ENCODE measurements at places on chromosomes 12 and 14. TPM values are rescaled to one million over a fixed set of nuclear protein-coding genes. Genes with fewer than 3 reads are reported as not detected.
A peak's percentile ranks its signal among the peaks of the same experiment; 100 is the strongest.

TMEM119 gene
- 4.0 TPM for polyA plus RNA-seq

CLEC4C gene
- 0.82 TPM for polyA plus RNA-seq

TOGARAM1 gene
- 10.7 TPM for polyA plus RNA-seq

FGFR1OP2 gene
- polyA plus RNA-seq, result 52.4 TPM

OR6C68 gene
- polyA plus RNA-seq, result not detected

TCTN2 gene
- 3.7 TPM for polyA plus RNA-seq

FAM234B gene
- polyA plus RNA-seq, result 3.8 TPM

SLC6A12 gene
- 1.6 TPM for polyA plus RNA-seq

OVCH1 gene
- polyA plus RNA-seq, result 0.09 TPM

DNA sequence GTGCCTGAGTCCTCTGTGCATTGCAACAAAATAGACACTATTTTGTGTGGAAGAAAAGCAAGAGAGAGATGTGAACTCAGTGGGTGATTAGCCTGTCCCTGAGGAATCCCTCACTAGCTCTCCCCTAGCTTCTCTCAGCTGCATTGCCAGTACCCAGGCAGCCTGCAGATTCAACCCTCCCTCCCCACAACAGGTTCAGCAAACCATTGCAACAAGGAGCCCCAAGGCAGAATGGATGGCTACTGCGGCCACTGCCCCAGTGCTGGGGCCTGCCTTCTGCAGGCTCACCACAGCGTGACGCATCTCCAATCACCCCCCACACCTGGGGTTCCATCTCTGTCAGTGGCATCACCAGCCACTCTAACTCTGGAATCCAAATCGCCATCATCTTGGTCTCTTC is 2.3 kb downstream of the CRACR2A start:
- H3K4me3 ChIP-seq, result no peak overlapping the region
- H3K27me3 ChIP-seq, result no peaks in the 10 kb centered on the region
- DNase-seq, result no peak
- H3K36me3 ChIP-seq, result peaks cover 8% of the 10 kb centered on the region
- H3K4me1 ChIP-seq, result peaks cover 45% of the 10 kb centered on the region

- peaks cover 3% of the 10 kb centered on the region for H3K4me1 ChIP-seq
- no peaks in the 10 kb centered on the region for H3K27me3 ChIP-seq
- H3K4me3 ChIP-seq, result no peak overlapping the region
- no peaks in the 10 kb centered on the region for H3K36me3 ChIP-seq
- no peak overlapping the region for H3K27ac ChIP-seq
- DNase-seq, result no peak
These were observed 62.7 kb downstream of the EEA1 start for GRCh38 chr12:92866418-92866817.

DNA sequence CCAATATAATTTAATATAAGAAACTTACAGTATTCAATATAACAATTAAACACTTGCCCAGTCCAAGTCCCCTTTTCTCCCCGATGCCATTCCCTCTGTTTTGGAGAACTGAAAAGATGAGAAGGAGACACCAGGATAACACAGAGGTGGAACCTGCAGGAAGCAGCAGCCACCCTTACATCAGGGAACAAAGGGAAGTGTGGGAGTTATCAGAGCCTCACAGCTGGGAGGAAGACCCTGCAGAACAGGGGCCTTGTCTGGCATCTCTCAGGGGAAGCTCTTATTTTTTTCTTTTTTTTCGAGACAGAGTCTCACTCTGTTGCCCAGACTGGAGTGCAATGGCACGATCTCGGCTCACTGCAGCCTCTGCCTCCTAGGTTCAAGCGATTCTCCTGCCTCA is 52.6 kb downstream of the CALM1 start:
- no peaks in the 10 kb centered on the region for H3K36me3 ChIP-seq
- no peak overlapping the region for H3K27ac ChIP-seq
- no peak for DNase-seq
- H3K4me3 ChIP-seq, result no peak overlapping the region
- no peaks in the 10 kb centered on the region for H3K27me3 ChIP-seq

DNA sequence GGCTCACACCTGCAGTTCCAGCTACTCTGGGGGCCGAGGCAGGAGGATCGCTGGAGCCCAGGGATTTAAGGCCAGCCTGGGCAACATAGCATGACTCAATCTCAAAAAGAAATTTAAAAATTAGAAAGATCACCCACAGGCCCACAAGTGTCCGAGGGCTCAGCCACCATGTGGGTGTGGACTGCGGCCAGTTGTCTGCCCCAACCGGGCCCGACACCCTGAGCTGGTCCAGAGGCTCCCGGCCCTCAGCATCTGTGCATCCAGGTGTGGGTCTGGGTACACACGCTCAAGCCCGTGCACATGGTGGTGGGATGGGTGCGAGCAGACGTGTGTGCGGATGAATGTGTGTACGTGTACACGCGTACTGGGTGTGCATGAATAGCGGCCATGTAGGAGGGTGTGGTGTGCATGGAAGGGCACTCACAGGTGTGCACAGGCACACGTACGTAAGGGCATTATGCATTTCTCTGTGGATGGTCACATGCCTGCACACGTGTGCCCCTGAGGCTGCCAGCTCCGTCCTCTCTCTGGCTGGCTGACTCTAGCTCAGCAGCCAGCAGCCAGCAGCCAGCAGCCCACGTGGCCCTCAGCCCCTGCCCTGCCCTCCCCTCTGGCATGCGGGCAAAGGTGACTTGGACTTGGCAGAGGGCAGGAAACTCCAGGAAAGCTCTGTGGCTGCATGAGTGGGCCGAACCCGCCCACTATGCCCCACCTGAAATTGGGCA is 23.3 kb upstream of the NUDT14 start:
- DNase-seq, result no peak
- H3K4me3 ChIP-seq, result no peak overlapping the region
- peaks cover 3% of the 10 kb centered on the region for H3K36me3 ChIP-seq
- no peak overlapping the region for H3K27ac ChIP-seq

DNA sequence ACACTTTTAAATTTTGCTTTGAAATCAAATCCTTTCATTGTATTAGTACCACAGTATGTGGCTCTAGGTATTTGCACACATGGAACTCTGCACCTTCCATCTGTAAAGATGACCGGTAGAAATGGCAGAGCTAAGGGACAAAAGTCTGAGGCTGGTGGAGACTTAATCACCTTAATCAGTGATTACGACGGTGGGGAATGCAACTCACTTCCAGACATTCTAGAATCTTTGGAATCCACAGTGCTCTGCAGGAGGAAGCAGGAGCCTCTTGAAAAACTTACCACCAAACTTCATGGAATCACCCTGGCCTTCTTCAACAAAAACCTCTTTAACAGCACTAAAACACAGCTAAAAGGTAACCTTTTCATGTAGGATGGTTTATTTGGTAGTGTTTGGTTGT is 3.9 kb upstream of the DACT1 start:
- H3K4me1 ChIP-seq, result peaks cover 18% of the 10 kb centered on the region
- H3K27ac ChIP-seq, result no peak overlapping the region
- H3K27me3 ChIP-seq, result peaks cover 11% of the 10 kb centered on the region

DNA sequence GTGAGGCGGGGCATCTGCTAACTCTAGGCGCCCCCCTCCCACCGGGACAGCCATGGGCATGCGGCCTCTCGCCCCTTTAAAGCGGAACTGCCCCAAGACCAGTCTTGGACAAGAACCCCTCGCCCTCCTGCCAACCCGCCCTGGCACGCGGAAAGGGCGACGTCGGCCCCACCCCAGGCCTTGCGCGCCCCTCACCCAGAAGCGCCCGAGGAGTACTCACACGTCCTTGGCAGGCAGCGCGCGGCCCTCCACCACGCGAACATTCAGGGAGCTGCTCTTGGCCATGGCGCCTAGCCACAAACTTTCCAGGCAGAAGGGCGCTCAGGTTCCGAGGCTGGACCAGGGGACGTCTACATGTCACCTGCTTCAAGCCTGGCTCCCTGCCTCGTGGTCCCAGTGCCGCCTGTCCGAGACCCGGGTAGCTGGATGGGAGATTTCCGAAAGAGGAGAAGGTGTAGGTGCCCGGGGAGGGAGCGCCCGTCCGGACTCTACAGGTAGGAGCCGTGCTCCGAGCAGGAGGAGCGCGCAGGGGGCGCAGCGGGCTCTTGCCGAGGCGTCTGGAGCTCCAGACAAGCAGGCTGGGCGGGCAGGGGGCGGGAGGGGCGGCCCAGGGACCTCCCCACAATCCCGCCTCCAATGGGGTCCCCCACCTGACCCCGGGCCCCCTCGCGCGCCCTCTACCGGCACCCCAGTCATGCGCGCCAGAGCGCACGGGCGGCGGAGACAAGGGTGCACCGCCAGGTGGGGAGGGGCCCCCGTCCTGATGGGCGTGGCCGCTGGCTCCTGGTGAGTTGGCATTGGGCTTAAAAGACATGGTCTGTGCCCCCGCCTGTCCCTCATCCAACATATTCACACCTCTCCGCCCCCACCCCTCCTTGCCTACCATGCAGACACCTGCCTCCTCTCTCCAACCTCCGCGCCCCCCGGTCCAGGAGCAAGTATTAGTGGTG is at the start of gene RASAL1:
Gene RASAL1 (minus strand): TSS at position 584 of the 950 bp plus-strand sequence. CDS start 299 bp downstream, at position 285.
- no peaks in the 10 kb centered on the region for H3K36me3 ChIP-seq
- peak within 1 kb of the TSS; percentile 1 for H3K27ac ChIP-seq
- peak within 1 kb of the TSS; percentile 5 for H3K4me3 ChIP-seq
- peaks cover 16% of the 10 kb centered on the region for H3K27me3 ChIP-seq
- peak; percentile 67 for DNase-seq

GRCh38 chr12:131333621-131334440 is 377.1 kb upstream of the SFSWAP start:
- H3K36me3 ChIP-seq, result no peaks in the 10 kb centered on the region
- H3K4me1 ChIP-seq, result no peaks in the 10 kb centered on the region
- no peak overlapping the region for H3K4me3 ChIP-seq

GRCh38 chr12:96219700-96220206 is 25.6 kb downstream of the ELK3 start:
- no peaks in the 10 kb centered on the region for H3K4me1 ChIP-seq
- H3K36me3 ChIP-seq, result no peaks in the 10 kb centered on the region
- H3K27me3 ChIP-seq, result no peaks in the 10 kb centered on the region
- H3K27ac ChIP-seq, result no peak overlapping the region
- DNase-seq, result no peak

GRCh38 chr12:40551466-40551865 is 140.8 kb upstream of the CNTN1 start:
- no peak for DNase-seq
- H3K27me3 ChIP-seq, result no peaks in the 10 kb centered on the region
- H3K4me1 ChIP-seq, result no peaks in the 10 kb centered on the region
- H3K36me3 ChIP-seq, result no peaks in the 10 kb centered on the region
- H3K4me3 ChIP-seq, result no peak overlapping the region

DNA sequence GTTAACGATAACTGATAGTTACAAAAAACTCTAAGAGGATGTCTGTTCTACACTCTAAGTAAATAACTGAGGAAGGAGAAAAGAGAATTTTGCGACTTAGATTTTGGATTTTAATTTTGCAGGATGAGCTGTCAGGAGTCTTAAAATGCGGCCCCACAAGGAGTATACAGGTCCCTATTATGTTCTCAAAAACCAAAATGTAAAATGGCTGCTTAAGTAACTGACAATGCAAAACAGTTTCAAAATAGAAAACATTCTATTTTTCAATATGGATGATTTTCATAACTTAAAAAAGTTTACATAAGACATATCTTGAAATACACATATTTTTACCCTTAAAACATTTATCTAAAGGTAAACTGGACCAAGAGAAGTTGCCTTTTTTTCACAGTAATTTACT is 2.6 kb downstream of the CD69 start:
- H3K4me1 ChIP-seq, result peaks cover 15% of the 10 kb centered on the region
- DNase-seq, result no peak
- H3K4me3 ChIP-seq, result peak overlapping the region; percentile 48
- peak overlapping the region; percentile 46 for H3K27ac ChIP-seq

DNA sequence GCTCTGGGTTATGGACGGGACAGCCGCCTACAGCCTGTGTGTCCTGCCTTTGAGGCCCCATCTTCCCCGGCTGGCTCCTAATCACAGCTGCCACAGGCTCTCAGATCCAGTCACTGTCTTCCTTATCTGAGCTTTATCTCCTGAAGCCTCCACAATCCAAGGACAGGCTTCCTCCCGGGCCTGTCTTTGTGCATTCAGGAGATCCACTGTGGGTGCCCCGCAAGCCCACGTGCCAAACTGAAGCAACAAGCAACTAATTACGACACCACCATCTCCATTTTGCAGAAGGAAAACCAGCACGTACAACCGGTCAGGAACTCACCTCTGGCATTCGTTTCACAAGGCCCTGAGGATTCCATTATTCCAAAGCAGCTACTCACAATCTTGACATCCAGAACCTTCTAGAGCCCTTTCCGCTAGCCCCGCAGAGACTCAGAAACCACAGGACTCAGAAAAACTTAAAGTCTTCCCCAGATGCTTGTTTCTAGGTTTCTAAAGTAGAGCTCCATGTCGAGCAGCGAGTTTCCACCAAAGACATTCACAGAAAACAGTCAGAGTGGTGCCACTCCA is 14.0 kb downstream of the SYNE3 start:
- no peak overlapping the region for H3K4me3 ChIP-seq
- peaks cover 10% of the 10 kb centered on the region for H3K36me3 ChIP-seq
- H3K4me1 ChIP-seq, result peaks cover 8% of the 10 kb centered on the region
- no peak overlapping the region for H3K27ac ChIP-seq

DNA sequence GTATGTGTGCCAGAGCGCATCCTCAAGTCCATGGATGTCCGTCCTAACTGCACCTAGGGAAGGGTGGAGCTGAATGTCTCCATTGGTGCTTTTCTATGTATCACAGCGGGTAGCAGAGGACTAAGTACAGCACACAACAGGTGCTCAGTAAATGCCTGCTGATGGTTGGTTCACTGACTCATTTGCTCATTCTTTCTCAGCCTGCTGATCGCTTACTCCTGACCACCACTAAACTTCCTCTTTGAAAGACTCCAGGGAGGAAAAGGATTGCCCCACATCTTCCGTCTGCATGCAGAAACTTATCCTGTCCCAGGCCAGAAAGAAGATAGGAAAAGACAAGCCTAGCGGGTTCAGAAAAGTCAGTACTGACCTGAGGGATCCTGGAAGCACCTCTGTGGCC is 66.3 kb downstream of the B4GALNT3 start:
- H3K4me3 ChIP-seq, result no peak overlapping the region
- DNase-seq, result no peak
- no peaks in the 10 kb centered on the region for H3K36me3 ChIP-seq
- H3K4me1 ChIP-seq, result no peaks in the 10 kb centered on the region
- H3K27me3 ChIP-seq, result no peaks in the 10 kb centered on the region
- no peak overlapping the region for H3K27ac ChIP-seq

- H3K4me1 ChIP-seq, result no peaks in the 10 kb centered on the region
- H3K36me3 ChIP-seq, result no peaks in the 10 kb centered on the region
- no peak for DNase-seq
- no peak overlapping the region for H3K27ac ChIP-seq
- no peaks in the 10 kb centered on the region for H3K27me3 ChIP-seq
These were observed 17.0 kb downstream of the TMEM30B start for GRCh38 chr14:61264010-61264571.

GRCh38 chr12:65948320-65949008 is 124.2 kb downstream of the HMGA2 start:
- no peaks in the 10 kb centered on the region for H3K27me3 ChIP-seq
- H3K36me3 ChIP-seq, result no peaks in the 10 kb centered on the region
- H3K4me3 ChIP-seq, result no peak overlapping the region
- H3K27ac ChIP-seq, result no peak overlapping the region

- no peaks in the 10 kb centered on the region for H3K36me3 ChIP-seq
- H3K27me3 ChIP-seq, result no peaks in the 10 kb centered on the region
- H3K4me3 ChIP-seq, result no peak overlapping the region
- H3K27ac ChIP-seq, result no peak overlapping the region
- H3K4me1 ChIP-seq, result no peaks in the 10 kb centered on the region
These were observed 28.3 kb downstream of the STON2 start for GRCh38 chr14:81371802-81372201.

- H3K27me3 ChIP-seq, result no peaks in the 10 kb centered on the region
- no peak for DNase-seq
- H3K36me3 ChIP-seq, result peaks cover 7% of the 10 kb centered on the region
- H3K4me3 ChIP-seq, result no peak overlapping the region
- H3K27ac ChIP-seq, result no peak overlapping the region
These were observed 22.9 kb downstream of the DICER1 start for GRCh38 chr14:95134304-95134933.

All from thymus (tissue), 14 donors.